ENCODE measurements at places on chromosomes 5 and 9. TPM values are rescaled to one million over a fixed set of nuclear protein-coding genes. Genes with fewer than 3 reads are reported as not detected.

The HSPB3 gene
- not detected for total RNA-seq

The PCDHGB2 gene
- 0.98 TPM for total RNA-seq

- no peak for DNase-seq
Observed at GRCh38 chr5:179260324-179261070, 84.8 kb downstream of the ADAMTS2 start.

DNA sequence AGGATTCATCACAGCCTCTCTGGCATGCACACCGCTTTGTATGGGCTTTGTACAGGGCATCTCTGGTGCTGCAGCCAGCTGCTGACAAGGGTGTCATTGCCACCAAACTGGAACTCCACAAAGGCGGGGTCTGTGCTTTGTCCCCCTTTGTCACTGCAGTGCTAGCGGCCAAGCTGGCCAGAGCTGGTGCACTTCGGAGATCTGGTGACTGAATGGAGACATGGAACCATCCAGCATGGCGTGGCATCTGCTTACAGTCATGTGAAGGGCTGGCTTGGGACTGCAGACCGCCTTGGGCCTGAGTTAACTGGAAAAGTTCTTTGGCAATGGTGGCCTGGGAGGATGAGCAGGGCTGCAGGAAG, 18.7 kb upstream of the COL5A1 start:
- no peak for DNase-seq

- DNase-seq = no peak
Observed at GRCh38 chr9:131679261-131680020, 60.4 kb downstream of the RAPGEF1 start.

DNA sequence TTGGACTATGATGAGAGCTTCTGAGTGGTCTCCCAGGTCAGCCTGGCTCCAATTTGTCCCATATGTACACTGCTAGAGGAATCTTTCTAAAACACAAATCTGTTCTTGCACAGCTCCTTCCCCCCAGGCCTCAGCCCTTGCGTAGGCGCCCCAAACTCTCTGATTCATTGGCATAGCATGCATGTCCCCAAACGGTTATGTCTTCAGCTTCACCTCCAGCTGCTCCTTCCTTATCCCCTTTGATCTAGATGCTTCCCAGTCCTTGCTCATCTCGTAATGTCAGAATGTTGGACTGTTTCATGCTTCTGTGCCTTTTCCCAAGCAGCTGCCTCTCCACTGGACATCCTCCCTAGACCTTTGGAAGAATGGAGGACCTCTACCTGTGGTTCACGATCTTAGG, 60.1 kb upstream of the BASP1 start:
- no peak for DNase-seq

Measured in epithelial cell of proximal tubule (primary cell).